ENCODE measurements at places on chromosomes 2 and 18.

- DNase-seq, result no peak
Measured at GRCh38 chr2:67645280-67646138, 248.4 kb downstream of the ETAA1 start.

- no peak for DNase-seq
Measured at GRCh38 chr18:78562531-78562961, 417.1 kb upstream of the SALL3 start.

DNA sequence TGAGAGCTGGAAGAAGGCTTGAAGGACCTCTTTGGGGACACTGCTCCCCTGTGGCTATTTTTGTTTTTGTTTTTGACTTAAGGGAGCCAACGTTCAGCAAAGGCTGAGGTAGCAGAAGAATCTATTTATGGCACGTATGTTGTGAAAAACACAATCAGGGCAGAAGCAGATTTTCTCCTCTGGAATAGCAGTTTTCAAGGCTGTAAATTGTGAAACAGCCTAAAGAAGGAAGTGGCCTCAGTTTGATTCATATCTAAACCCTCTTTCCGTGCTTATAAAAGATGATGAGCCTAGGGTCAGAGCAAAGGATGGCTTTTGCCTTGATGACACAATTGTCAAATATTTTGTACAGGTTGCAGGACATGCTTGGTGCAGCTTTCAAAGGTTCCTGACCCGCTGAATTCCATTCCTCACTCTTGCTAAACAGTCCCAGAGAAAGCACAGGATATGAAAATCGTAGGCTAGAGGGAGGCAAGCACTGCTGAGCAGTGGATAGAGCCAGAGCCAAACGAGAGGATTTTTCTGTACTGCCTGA lies 106.2 kb upstream of the DLX2 start:
- no peak for DNase-seq

DNA sequence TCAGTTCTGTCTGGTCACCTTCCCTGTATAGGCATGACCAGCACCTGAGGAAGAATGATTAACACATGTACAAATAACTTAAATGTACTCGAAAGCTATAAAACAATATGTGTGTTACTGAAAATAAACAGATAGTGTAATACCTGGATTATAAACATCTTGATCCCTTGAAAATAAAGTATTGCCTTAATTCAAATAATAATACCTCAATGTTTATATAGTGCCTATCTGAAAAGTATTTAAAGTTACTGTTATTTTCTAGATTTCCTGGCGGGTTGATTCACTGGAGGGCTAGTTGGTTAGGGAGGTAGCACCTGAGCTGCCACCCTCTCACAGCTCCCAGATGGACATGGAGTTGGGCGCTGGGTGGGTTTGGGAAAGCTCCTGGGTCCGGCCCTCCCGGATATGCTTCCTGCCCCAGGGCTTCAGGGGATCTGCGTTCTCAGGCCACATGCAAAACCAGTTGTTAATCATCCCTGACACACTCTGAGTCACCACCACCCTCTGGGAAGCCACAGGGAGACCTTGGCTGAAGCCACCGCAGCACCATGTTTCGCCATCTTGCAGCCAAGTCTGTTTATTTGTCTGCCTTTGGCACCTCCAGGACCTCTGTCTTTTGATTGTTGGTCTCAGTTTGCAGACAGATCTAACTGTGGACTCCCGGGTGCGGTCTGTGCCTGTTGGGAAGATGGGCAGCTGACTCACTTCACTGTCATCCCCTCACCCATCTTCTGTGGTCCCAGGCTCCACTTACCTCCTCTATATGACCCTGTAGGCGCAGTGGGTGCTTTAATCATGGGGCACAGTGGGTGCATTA lies 35.3 kb downstream of the RAB31 start:
- no peak for DNase-seq

- no peak for DNase-seq
Measured at GRCh38 chr2:191724015-191724414, 46.1 kb downstream of the NABP1 start.

DNA sequence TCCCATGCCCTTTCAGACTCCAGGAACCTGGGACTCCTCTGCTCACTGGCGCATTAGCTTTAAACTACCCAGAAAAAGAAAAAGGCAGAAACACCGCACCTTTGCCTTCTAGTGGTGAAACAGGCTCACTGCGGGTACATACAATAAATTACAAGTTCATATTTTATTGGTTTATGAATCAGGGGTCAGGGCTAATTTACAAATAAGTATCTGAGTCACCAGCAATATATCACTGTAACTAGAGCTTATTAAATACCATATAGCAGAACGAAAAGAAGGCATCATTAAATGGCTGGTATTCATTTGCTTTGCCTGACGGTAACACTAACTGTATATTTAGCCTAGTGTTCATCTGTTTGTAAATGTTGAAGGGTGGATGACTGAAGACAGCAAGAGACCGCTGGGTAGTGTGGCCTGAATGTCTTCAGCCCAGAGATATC lies 26.9 kb upstream of the DTNB start:
- DNase-seq, result peak; percentile 16

- no peak for DNase-seq
Measured at GRCh38 chr2:145740302-145740701, 1220.4 kb upstream of the ZEB2 start.

GRCh38 chr2:3610415-3610814 lies 15.5 kb downstream of the COLEC11 start:
- DNase-seq, result no peak

DNA sequence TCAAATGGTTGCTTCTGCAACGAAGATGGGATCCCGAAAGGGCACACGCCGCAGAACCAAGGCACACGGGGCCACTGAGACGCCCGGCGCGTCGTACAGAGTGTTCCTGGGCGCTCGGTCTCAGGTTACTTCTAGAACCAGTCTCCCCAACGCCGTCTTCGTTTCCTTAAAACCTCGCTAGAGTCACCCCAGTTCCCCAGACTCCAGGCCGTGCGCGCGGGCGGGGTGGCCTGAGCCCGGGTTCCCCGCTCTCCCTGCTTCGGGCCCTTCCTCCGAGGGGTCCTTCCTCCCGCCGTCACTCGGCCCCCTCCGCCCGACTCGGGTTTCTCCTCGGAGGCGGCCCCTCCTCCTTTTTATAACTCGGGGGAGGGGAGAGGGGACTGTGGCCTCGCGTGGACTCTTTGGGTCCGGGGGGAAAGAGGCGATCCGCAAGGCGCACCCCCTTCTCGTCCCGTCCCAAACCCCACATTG lies 774 bp upstream of the FZD7 start:
- peak; percentile 32 for DNase-seq

DNA sequence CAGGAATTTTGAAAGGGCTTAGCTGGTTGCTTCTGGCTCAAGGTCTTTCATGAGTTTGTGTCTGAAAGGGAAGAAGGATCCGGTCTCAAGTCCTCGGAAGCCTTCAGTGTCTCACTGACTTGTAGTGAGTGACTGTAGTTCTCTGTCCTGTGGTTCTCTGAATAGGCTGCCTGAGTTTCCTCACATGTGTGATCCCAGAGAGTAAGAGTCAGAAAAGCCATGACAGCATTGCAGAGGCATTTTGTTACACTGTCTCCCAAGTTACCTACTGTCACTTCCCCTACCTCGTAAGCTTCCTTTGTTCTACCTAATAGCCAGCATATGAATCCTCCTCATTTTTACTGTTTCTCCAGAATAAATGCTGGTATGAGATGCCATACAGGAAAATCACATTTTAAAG lies 709.1 kb upstream of the CHAC2 start:
- no peak for DNase-seq

GRCh38 chr2:172091761-172092566 lies 6.7 kb downstream of the DLX1 start:
- no peak for DNase-seq

- no peak for DNase-seq
Measured at GRCh38 chr2:170148161-170148560, 29.8 kb upstream of the MYO3B start.

- no peak for DNase-seq
Measured at GRCh38 chr2:148511883-148512282, 132.7 kb upstream of the EPC2 start.

DNA sequence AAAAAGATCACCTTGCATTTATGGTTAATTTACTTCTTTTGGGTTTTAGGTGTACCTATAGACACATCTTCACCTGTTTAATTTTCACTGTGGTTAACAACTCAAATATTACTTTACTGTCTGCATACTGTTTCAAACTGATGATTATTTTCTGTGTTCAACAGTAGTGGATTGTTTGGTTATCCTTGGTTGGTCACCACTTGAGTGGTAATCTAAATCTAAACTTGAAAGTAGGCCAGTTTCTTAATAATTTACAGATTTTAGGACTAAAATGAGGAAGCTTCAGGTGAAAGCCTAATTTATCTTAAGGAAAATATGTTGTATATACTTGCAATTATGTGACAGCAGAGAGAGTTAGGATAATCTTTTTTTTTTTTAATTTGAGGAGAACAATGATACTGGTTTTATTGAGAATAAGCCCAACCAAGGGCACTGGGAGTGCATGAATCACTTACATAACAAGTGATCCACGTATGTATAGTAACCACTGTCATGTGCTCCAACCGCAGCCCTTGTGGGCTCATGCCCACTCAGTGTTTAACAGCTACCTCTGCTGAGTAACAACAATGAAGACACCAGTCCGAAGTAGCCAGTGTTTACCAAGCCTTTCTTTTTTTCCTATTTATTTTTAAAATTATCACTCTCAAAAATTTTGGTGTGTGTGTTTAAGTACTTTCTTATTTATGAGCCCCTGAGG lies 31.0 kb upstream of the WDSUB1 start:
- no peak for DNase-seq

GRCh38 chr18:43068781-43069180 lies 46.7 kb downstream of the RIT2 start:
- no peak for DNase-seq

DNA sequence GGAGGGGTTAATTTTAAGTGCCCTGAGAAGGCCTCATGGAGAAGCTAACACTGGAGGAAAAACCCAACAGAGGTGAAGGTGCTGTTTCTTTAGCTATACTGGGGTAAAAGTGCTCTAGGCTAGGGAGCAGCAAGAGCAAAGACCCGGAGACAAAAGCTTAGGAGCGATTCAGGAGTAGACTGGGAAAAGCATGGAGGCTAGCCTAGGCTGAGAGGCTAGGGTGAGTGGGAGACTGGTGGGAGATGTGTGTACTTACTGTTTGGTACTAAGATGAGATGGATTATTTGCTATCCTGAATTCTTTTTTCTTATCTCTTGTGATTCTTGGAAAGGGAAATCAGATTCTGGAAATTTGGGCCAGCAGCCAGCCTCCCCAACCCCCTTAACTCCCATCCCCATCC lies 2.0 kb downstream of the GIGYF2 start:
- no peak for DNase-seq

DNA sequence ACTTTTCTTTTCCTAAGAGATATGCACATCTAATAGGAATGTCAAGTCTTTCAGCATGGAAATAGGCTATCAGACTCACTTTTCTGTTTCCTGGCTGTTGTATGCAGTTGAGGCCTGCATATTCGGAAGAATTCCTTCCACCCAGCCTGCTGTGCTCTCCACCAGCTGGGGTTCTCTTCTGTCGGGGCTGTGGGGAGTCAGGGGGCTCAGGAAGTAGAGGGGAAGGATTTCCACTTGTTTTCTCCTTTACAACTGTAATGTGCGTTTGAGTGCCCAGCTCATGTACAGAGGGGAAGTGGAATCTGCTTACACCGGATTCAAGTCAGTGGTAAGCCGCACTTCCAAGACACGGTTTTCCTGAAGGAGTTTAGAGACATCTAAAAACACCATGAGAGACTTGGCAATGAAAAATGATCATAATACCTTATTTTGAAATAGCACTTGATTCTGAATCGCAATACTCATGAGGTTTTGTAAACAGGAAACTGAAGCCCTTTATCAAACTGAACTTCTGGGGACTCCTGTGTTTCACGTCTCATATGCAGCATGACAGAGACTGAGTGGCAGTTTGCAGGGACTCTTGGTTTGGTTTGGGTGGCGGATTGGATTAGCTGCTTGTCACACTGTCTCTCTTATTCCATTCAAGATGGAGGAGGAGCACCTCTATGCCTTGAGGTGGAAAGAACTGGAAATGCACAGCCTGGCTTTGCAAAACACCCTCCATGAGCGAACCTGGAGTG lies 90.4 kb downstream of the MTCL1 start:
- DNase-seq, result no peak

DNA sequence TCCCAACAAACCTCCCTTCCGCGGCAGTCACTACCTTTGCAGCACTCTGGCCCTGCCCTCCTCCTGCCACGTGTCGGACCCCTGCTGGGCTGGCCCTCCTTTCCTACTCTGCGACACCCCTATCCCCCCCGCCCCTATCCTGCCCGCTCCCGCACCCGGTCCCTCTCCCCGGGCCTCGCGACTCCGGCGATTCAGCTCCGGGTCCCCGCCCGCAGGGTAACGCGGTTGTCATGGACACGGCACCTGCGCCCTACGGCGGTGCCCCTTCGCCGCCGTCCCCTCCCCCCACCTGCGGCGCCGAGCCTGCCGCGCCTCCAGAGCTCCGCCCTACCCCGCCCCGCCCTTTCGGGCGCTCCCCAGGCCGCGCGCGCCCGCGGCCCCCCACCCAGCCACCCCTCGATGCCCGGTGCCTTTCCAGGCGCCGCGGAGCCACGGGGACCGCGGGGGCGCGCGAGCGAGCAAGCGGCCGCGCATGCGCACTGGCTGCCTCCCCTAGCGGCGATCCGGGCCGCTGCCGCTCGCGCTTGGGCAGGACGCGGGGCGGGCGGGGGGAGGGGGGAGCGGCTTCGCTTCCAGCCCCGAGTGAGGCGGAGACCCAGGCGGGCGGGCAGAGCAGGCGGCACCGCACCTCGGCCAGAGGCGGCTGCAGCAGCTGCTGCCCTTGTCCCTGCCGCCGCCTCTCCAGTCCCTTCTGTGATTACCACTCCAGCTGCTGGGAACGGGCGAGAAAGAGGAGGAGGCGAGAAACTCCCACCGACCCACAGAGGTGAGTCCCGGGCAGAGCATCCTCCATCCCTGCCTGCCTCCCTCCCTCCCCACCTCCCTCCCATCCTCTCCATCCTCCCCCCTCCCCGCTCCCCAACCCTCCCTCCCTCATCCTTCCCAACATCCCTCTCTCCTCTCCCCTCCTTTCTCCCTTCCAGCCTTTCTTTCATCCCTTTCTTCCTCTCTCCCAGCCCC lies at the start of gene CTNNA2:
CTNNA2 (plus strand) TSS at position 610 of the 960 bp plus-strand sequence.
- DNase-seq, result peak; percentile 4

GRCh38 chr18:70985948-70986347 lies 697.1 kb downstream of the SOCS6 start:
- no peak for DNase-seq

GRCh38 chr18:22422909-22423548 lies 5.3 kb upstream of the CTAGE1 start:
- DNase-seq, result no peak

DNA sequence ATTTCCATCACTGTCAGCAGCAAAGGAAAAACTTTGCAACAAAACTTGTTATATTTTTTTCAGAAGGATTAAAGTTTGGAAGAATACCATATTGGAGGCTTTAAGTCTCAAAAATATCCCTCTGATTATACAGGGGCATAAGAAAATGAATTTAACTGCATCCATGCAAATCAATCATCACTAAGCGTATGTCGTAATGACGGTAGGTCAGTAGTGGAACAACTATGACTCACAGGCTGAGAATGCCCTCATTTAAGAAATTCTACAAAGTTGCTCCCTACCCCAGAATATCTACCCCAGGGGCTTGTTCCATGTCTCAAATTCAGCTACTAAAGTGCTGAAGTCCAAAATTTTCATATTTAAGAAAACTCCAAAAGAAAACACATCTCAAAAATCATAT lies 12.5 kb upstream of the NAB1 start:
- DNase-seq, result no peak

All from T-helper 2 cell treated with Interferon-gamma antibody and Interleukin-4, amounts not matched to agents 5 μg/mL and 100 μg/mL, for 36 hours (primary cell).